HFF-Myc (cell line): ENCODE measurements at places on chromosomes 12 and 14.
A peak's percentile ranks its signal among the peaks of the same experiment; 100 is the strongest.

DNA sequence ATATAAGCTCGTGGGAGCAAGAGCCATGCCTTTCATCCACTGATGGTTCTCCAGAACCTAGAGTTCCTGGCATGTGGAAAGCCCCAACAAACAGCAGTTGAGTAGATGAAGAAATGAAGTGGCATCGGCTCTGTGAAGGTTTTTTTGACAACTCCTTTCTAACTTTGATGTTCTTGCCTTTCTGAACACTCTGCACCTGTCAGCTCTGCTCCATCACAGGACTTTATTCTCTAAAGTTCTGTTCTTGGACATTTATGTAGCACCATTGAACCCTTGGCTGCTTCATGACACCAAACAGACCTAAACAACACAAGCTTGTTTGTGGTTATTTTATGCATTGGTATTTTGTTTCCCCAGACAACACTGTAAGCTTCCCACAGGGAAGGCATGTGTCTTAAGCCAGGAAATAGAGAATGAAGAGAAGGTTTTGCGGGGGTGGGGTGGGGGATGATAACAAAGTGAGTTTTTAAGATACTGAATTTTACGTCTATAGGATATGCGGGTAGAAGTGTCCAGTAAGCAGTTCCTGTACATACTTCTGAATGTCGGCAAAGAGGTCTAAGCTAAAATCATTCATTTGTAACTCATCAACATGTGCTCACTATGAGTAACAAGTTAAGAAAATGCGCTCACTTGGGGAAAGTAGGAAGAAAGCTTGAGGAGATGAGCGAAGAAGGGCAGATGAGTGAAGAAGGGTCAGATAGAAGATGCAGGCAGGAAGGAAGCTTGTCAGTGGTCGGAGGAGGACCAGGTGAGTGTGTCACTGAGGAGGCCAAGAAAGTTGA is 146.0 kb upstream of the PLEKHG7 start:
- no peak for DNase-seq

- DNase-seq = peak; percentile 65
Measured at GRCh38 chr12:69897744-69898143, 72.7 kb downstream of the MYRFL start.

DNA sequence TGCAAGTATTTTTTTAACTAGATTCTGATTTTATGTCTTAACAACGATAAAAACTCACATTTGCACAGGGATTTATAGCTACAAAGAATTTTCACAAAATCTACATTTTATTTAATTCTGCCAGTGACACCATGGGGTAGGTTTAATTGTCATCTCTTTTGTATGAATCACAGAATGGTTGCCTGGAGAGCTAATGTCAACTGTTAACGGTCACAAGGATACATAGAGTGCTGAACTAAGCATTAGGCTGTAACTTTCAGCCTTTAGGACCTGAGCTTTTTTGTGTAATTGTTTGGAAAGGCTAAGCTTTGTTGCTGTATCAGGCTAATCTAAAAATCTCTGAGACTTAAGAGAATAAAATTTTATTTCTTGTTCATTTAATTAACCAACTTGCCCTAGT is 465.3 kb upstream of the TBX3 start:
- DNase-seq = no peak

GRCh38 chr14:70018230-70018629 is 139.0 kb downstream of the SMOC1 start:
- no peak for DNase-seq

DNA sequence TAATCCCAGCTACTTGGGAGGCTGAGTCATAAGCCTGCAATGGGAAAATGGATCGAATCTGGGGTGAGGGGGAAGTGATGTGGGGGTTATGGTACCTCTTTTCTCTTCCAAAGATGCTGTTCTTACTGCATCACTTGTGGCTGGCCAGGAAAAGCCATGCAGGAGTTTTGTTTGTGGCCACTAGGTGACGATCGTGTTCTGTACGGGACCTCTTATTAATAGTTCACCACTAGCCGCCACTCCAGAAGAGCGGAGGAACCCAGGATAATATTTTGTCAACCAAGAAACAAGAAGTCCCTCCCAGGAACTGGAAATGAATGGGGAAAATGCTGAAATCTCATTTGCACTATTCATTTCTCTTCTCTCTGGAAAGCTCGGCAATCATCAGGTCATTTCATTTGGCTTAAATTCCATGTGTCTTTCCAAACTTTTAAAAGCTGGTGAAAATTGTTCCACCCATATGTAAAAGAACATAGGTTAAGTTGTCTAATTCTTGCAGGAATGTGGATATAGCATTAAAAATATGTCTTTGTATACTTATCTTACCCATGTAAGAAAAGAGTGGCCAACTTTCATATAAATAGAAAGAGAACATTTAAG is 8.9 kb downstream of the GPR65 start:
- peak; percentile 37 for DNase-seq

- no peak for DNase-seq
Measured at GRCh38 chr14:79758985-79759384, 452.3 kb downstream of the DIO2 start.

DNA sequence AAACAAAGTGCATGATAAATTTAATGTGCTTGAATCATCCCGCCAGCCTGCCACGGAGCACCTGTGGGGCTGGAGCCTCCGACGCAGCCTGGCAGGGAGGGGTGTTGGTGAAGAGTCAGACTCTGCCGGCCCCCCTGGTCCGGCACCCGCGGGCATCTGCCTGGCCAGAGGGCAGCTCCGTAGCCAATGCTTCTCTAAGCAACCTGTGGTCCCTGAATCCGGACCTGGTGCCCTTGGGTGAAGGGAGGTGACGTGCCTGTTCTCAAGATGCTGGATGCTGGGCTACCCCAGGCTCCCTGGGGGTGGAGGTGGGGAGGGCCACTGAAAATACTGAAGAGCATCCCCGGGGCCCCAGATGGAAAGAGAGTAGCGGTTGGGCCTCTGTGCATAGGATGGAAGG is 158.6 kb upstream of the C14orf180 start:
- DNase-seq = no peak
